ENCODE measurements at places on chromosomes 5 and 9. TPM values are rescaled to one million over a fixed set of nuclear protein-coding genes. Genes with fewer than 3 reads are reported as not detected.

The TRIP13 gene
- not detected for total RNA-seq

The LCN6 gene
- 130 TPM for total RNA-seq

The MARCHF3 gene
- total RNA-seq: 22.6 TPM

The GARNL3 gene
- 162 TPM for total RNA-seq

The FANCC gene
- total RNA-seq: 0.64 TPM

The MARVELD2 gene
- not detected for total RNA-seq

The ZNG1C gene
- 2.4 TPM for total RNA-seq

The RBM27 gene
- total RNA-seq: 5.9 TPM

The FGF1 gene
- 23.5 TPM for total RNA-seq

The INSYN2B gene
- total RNA-seq: not detected

The ORM2 gene
- total RNA-seq: 0.64 TPM

All from ascending aorta (tissue), 2 donors.